ENCODE measurements at places on chromosomes 4 and X. TPM values are rescaled to one million over a fixed set of nuclear protein-coding genes. Genes with fewer than 3 reads are reported as not detected.

The C1QTNF7 gene
- 14.6 TPM for total RNA-seq

The RRH gene
- 9.6 TPM for total RNA-seq

The CYBB gene
- total RNA-seq = 12.6 TPM

The ATP8A1 gene
- 105 TPM for total RNA-seq

The RTL5 gene
- 12.4 TPM for total RNA-seq

The RAB41 gene
- total RNA-seq = not detected

The POF1B gene
- total RNA-seq = 2.1 TPM

The ADGRL3 gene
- 134 TPM for total RNA-seq

The DOCK11 gene
- 21.0 TPM for total RNA-seq

The ZNF141 gene
- 77.2 TPM for total RNA-seq

The UGT2B7 gene
- total RNA-seq = 0.71 TPM

The TCEAL5 gene
- total RNA-seq = 8.1 TPM

The GABRE gene
- 89.1 TPM for total RNA-seq

The SUPT20HL1 gene
- not detected for total RNA-seq

The XG gene
- 5.5 TPM for total RNA-seq

The YY2 gene
- 3.2 TPM for total RNA-seq

The SPANXB1 gene
- not detected for total RNA-seq

The TCEAL7 gene
- 71.6 TPM for total RNA-seq

The DDIT4L gene
- 8.5 TPM for total RNA-seq

The DDX53 gene
- total RNA-seq = not detected

The ETFDH gene
- total RNA-seq = 51.9 TPM

The CCNA2 gene
- total RNA-seq = 22.1 TPM

The FAM149A gene
- 14.5 TPM for total RNA-seq

The MAGEB2 gene
- total RNA-seq = not detected

The F8A3 gene
- total RNA-seq = 3.1 TPM

The SRPK3 gene
- 6.9 TPM for total RNA-seq

The MUC7 gene
- total RNA-seq = 0.44 TPM

The PRSS12 gene
- total RNA-seq = 32.3 TPM

The NUP62CL gene
- 6.1 TPM for total RNA-seq

The SMIM20 gene
- 49.1 TPM for total RNA-seq

The NR0B1 gene
- not detected for total RNA-seq

The OCIAD1 gene
- 170 TPM for total RNA-seq

The ARMCX1 gene
- 73.6 TPM for total RNA-seq

The SLC7A11 gene
- total RNA-seq = 7.1 TPM

The ZNF711 gene
- 71.6 TPM for total RNA-seq

The DUSP9 gene
- not detected for total RNA-seq

The NDST3 gene
- total RNA-seq = 8.2 TPM

The VCX3B gene
- not detected for total RNA-seq

The FAM53A gene
- 4.1 TPM for total RNA-seq

The TEX11 gene
- 0.33 TPM for total RNA-seq

The TCEANC gene
- 10.4 TPM for total RNA-seq

The PHF8 gene
- 73.9 TPM for total RNA-seq

The TNIP3 gene
- total RNA-seq = 0.93 TPM

The POU3F4 gene
- total RNA-seq = not detected

The NSUN7 gene
- total RNA-seq = 10.5 TPM

The SPCS3 gene
- total RNA-seq = 96.0 TPM

The NIPAL1 gene
- total RNA-seq = 35.3 TPM

The AMELX gene
- not detected for total RNA-seq

The CXCL8 gene
- total RNA-seq = 4.7 TPM

The POU4F2 gene
- total RNA-seq = 7.9 TPM

The ARMCX4 gene
- total RNA-seq = 23.3 TPM

The DGAT2L6 gene
- total RNA-seq = not detected

The CFAP299 gene
- 4.3 TPM for total RNA-seq

The GLRB gene
- 15.2 TPM for total RNA-seq

The IL1RAPL1 gene
- 9.1 TPM for total RNA-seq

The TMSB15A gene
- total RNA-seq = 24.7 TPM

The TMEM271 gene
- total RNA-seq = 1.3 TPM

The GAGE13 gene
- not detected for total RNA-seq

The MAGEA9B gene
- total RNA-seq = not detected

Data from camera-type eye (tissue), 1 donor.